Lower leg skin (tissue), 4 donors: ENCODE measurements at places on chromosomes 12 and 14.

DNA sequence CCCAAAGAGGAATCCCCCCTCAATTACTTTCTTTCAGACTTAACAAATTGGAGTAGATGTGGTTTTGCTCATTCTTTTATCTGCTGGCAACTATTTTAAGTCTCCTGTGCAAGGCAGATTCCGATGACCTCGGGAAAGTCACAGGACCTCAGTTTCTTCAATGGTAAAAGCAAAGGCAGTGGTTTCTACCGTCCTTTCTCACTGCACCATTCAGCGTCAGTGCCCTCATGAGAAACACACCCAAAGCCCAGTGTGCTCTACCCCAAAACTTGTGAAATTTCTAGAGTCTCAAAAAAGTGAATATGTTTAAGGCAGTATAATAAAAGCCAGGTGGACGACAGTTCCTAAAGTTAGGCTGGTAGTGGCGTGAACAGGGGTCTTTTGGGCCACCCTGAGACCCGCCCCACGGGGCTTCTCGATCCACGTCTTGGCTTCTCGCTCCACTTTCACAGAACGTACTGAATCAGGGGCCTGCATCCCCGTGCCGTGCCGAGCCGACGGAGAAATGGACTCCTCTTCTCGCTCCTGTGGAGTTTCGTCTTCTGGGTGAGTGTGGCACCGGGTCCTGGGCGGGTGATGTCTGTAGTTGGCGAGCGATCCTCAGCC, 1.3 kb upstream of the ARHGAP5 start:
- DNase-seq, result no peak

DNA sequence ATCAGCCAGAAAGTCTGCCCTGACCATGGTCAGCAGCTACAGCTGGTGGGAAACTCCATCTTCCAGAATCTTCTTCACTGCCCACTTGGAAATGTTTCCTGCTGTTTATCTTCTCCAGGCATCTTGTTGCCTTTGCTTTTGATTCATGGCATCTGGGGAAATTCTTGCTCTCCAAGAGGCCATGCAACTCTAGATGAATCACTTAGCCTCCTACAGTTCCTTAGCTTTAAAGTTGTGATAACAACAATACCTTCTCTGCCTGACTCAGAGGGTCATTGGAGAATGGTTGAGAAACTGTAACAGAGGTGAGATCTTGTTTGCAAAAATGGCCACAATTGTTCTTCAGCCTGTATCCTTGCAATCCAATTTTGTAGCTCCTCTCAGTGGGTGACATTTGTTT, 121.0 kb upstream of the VRK1 start:
- DNase-seq, result peak; percentile 2

DNA sequence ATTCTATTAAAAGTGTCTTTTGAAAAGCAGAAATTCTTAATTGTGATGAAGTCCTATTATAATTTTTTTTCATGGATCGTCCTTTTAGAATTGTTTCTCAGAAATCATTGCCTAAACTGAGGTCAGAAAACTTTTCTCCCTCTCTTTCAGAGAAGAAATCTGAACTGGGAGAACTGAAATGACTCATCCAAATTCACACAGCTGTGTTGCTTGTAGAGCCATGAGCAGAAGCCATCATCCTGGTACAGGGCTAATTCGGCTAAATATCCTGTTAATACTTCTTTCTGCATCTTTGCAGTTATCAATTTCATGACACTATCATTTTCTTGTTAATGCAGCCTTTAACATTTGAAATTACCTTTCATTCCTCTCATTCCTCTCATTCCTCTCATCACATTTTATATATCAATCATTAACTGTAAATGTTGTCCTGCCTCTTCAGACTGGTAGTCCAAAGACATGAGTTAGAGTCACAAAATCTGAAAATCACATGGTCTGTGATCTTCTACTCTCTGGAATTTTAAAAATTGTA, 15.5 kb downstream of the SLC15A5 start:
- no peak for DNase-seq

- DNase-seq, result no peak
Observed at GRCh38 chr12:75990189-75990912, 41.2 kb downstream of the PHLDA1 start.

- no peak for DNase-seq
Observed at GRCh38 chr12:10196210-10196609, 16.5 kb upstream of the GABARAPL1 start.
